ENCODE measurements at places on chromosomes 2 and 18.

GRCh38 chr2:182713601-182714000, 2.5 kb upstream of the DNAJC10 start:
- no peak for DNase-seq

DNA sequence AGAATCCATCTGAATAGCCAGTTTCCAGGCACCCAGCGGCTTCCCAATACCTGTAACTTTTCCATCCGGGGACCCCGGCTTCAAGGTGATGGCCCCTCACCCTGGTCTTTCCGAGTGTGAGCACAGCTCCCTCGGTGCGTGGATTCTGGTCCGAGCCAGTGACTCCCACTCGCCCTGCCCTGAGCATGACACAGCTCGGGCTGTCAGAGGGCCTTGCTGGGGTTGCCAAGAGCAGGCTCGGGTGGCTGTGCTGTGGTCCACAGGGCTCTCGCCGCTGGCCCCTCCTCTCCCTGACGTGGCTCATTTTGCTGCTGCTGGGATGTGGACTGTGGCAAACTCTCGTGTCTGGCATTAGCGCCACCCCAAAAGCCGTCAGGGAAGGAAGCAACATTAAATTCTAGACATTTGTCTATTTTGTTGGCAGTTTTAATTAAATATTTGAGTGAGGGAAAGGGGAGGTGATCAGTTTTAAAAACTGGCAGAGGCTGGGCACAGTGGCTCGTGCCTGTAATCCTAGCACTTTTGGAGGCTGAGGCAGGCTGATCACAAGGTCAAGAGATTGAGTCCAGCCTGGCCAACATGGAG, 5.6 kb upstream of the ESPNL start:
- DNase-seq: no peak

DNA sequence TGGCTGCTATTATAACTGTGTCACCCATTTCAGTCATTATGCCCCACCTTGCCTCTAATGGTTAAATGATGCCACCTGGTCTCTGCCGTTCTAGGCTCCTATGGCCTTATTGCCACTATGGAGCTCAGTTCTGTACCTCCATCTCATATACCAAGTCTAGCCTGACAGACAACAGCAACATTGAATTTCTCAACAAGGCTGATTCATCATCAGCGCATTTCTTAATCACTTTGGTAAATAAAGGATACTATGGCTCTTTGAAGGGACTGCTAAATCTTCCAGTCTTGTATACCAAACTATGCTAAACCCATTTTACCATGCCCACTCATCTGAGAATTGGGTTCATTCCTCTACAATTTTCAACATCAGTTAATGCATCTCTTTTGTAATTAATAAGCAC, 784.5 kb upstream of the CELF4 start:
- no peak for DNase-seq

- no peak for DNase-seq
Observed at GRCh38 chr18:80159713-80160636, 50.9 kb downstream of the ADNP2 start.

DNA sequence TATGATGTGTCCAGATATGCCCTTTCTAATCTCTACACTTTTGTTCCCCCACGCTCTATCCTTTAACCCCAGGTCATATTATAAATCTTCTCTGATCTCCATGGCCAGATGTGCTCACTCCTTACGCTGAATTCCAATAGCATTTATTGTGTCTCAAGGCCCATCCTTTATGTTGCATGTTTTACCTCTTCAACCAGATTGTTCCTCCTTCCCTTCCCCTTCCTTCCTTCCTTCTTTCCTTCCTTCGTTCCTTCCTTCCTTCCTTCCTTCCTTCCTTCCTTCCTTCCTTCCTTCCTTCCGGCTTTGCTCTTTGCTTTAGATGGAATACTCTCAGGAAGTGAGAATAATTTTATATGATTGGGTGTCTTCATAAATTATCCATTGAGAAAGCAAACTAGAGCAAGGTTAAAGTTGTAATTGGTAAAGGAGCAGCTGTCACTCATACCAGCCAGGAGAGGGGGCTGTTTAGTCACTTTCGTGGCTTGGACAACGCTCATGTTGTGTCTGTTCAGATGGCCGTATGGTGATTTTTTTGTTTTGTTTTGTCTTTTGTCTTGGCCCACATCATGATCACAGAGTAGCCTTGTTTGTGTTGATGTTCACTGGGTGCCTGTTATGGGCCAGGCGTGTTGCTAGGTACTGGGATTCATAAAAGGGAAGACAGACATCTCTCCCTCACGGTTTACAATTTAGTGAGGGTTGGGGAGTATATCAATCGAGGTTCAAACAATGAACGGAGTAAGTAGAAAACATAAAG, 68.0 kb downstream of the DAW1 start:
- DNase-seq: no peak

- DNase-seq: no peak
Observed at GRCh38 chr2:24147364-24147763, 24.1 kb downstream of the FAM228B start.

DNA sequence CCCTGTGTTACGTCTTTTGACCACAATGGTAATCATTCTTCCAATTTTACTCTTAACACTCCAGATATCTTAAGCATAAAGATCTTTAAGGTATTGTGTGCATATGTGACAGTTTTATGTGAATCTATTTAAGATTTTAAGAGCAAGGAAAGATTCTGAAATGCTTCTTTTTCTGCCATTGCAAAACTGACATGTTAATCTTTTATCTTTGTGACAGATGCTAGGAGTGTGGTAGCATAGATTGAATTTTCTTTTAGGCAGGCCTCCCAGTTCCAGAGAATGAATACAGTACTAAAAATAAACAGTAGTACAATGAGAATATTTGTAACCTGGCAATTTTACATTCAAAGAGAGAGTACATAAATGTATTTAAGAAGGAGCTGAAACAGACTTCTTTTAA, 232.5 kb upstream of the ZSWIM2 start:
- no peak for DNase-seq

- DNase-seq: no peak
Observed at GRCh38 chr2:224181534-224182155, 142.6 kb upstream of the SERPINE2 start.

DNA sequence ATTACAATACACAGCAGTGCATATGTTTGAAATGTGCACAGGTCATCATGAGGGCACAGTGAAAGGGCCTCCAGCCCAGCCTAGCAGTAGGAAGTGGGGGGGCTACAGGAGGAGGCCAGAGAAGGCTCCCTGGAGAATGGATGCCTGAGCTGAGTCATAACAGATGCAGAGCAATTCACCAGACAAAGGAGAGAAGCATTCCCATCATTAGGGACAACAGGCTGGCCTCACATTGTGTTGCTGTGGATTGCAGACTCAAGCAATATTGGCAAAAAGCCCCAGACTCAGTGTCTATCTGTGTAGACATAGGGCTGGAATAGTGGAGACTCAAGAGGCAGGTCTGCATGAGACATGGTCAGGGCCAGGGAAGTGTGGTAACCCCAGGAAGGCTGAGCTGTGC, 329.9 kb downstream of the DLGAP1 start:
- DNase-seq: no peak

DNA sequence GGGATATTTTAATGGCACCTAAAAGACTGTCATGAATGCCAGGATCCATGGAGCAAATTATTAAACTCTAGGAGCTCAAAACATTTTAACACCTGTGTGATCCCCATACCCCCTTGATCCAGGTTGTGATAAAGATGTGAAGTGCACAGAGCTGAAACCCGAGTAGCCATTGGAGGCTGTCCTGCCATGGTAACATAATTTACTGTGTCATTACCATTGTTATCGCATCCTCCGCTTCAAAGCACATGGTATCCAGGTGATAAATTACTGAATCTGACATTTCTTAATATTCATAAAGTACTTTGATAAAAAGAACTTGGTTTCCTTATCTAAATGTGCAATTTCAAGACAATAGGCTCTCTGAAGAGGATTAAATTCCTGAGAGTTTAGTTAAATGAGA, 109.3 kb downstream of the CHST9 start:
- no peak for DNase-seq

GRCh38 chr2:202023198-202023903, 10.3 kb upstream of the FZD7 start:
- DNase-seq: no peak

DNA sequence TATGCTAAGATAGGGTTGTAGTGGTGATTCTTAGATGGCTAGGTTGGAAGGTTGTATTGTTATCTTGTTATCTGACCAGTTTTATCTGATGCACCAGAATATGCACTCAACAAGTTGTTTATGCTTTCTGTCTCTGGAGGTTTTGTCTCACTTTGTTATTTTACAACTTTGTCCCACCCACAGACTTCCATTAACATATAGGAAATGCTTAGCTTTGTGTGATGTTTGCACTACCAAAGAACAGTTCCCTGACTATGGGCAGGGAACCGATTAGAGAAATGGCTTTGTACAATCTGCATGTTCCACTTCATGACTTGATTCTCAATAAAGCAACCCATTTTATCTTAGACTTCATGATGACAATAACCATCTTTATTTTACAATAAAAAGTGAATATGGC, 160.6 kb upstream of the CDH20 start:
- DNase-seq: no peak

GRCh38 chr18:49893036-49893435, 79.7 kb upstream of the ACAA2 start:
- no peak for DNase-seq

- no peak for DNase-seq
Observed at GRCh38 chr18:50092245-50092805, 102.6 kb downstream of the MYO5B start.

- no peak for DNase-seq
Observed at GRCh38 chr2:22359071-22359672, 1025.8 kb upstream of the KLHL29 start.

DNA sequence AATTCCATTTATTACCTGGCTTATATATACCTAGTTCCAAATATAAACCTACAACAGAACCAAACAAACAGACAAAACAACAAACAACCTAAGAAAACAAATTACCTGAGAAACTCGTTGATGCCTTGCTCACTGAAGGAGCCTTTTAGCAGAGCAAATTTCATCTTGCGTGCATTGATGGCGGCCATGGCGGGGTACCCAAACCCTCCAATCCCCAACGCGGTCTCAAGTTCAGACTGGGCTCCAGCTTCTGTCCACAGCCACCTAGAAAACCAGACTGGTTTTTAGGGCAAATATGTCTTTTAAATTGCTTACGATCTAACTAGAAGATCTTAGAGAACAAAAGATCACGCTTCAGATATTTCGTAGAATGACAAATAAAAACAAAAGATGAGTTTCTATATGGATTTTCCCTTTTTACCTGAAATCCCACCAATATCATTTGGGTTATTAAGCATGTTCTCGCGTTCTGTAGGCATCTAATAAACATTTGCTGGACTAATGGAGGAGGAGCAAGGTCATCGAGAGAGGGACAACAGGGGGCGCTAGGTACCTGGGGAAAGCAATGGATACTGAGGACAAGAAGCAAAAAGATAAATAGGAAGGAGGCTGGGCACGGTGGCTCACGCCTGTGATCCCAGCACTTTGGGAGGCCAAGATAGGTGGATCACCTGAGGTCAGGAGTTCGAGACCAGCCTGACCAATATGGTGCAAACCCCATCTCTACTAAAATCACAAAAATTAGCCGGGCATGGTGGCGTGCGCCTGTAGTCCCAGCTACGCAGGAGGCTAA, 25.2 kb downstream of the PDIA6 start:
- no peak for DNase-seq

GRCh38 chr2:108928660-108929377, 60.2 kb downstream of the EDAR start:
- DNase-seq: no peak

GRCh38 chr2:6139916-6140315, 447.7 kb downstream of the SOX11 start:
- no peak for DNase-seq

GRCh38 chr18:66222174-66222573, 381.7 kb downstream of the CDH19 start:
- DNase-seq: no peak

DNA sequence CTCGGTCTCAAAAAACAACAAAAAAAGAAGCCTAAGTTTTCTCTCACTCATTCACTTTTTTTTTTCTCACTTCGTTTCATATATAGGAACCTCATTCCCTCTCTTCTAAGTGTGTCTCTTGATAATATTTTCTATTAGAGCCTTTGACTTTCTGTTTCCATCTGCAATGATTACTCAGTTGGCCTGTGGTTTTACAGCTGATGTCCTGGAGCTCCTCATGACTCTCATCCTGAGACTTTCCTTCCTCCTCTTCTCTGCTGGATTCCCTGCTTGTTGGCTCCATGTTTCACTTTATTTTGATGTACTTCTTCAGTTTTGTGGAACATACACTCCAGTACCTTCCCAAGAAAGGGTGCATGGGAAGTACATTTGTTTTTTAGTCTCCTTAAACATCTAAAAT, 154.2 kb upstream of the GATA6 start:
- no peak for DNase-seq

DNA sequence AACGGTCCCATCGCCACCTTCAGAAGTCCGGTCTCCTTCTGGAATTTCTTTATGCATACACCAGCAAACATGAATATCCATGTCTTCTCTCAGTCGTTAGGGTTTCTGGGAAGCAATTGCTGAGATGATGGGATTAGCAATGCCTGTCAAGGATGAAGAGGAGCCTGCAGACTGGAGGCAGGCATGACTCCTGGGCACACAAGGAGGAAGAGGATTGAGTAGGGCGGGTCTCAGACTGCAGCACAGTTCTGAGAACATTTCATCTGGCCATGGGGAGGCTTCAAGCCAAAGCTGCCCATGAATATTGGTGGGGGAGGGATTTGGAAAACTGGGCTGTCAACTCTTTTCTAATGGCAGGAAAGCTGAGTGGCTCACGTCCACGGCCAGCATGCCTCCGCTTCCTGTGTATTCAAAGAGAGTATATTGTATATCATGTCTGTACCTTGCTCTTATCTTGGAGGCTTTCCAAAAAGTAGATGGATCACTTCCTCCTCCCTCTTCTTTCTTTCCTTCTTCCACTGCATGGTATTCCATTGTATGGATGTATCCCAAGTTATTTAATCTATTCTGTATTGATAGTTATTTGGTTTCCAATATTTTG, 24.5 kb downstream of the MC2R start:
- DNase-seq: no peak

DNA sequence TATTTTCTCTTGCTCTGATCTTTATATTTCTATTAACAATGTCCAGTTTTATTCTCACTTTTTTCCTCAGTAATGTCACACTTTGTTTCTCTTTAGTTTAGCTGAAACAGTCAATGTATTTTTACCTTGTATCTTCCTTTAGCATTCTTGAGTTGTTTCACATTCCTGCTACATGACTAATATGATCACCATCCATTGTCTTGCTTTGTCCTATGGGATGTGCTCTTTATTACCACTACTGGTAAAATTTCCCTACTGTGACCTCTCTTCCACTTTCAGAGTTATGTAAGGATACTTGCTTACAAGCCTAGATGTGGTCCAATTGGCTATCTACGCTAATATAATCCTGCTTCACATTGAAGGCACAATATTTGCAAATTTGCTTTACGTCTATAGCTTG, 457.9 kb downstream of the PIK3C3 start:
- DNase-seq: no peak

DNA sequence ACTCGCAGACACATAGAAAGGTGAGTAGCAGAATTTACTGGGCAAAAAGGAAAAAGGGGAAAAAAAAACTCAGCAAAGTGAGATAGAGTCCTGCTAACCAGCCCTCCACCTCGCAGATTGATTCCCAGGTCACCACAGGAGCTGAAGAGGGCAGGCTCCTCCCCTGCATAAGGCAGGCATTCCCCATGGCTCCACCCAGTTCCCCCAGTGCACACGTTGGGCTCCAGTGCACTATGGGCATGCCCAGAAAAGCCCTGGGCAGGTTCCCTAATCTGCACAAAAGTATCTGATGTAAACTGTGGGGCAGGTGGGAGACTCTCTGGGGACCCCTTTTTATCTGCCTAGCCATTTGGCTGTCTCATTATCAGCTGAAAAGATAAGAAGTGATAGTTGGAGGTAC, 461.2 kb upstream of the TMEFF2 start:
- no peak for DNase-seq

Measured in activated T-helper 9 cell treated with anti-CD3 and anti-CD28 coated beads, Interleukin-2, amount 50 U/mL, for 16 hours (primary cell).